NCI-H226 (cell line): ENCODE measurements at places on chromosomes 16 and 17.

GRCh38 chr17:39098588-39098987 is 52.8 kb downstream of the PLXDC1 start:
- DNase-seq, result no peak

DNA sequence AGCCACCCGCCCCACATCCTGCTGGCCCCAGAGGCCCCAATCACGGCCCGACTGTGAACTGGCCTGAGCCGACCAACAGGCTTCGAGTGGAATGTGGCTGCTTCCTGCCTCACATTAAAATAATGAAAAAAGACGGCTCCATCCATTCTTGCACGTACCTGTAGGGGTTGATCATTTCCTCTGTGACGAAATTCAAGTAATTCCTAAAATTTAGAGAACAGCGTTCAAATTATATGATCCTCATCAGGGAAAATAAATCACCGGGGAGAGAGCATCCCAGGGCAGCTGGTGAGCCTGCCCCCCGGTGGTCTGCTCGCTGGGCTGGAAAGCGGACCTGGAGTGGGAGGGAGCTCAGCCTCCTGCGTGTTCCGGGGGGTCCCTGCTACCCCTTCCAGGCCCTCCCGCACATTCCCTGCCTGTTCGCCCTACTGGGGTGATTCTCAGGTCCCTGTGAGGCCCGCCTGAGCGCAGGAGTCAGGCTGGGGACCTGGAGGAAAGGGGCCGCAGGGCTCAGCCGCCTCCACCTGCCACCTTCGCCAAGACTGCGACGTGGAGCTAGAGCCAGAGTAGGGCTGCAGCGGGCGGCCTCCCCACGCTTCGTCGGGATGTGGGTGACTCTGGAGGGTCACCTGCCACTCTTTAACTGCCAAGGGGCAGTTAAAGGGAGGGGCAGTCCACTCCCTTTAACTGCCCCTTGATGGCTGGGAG is 28.9 kb downstream of the SLC7A5 start:
- no peak for DNase-seq

GRCh38 chr17:65449495-65449894 is 112.0 kb downstream of the AXIN2 start:
- no peak for DNase-seq

DNA sequence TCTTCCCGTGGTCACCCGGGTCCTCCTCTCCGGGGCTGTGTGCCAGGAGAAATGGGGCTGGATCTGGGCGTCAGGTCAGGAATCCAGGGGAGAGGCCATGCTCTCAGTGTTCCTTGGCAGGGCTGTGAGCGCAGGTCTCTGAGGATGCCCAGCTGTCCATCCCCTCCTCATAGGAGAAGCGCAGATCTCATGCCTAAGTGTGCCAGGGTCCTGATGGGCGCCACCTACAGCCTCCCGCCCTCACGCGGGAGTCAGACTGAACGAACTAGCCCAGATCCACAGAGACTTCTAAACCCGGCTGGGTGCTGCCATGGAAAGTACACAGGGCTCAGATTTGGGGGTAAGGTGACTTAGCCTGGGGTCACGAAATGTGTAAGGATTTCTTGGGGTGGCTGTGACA is 24.3 kb downstream of the MGRN1 start:
- no peak for DNase-seq

- no peak for DNase-seq
Observed at GRCh38 chr17:45889579-45889978, 4.8 kb upstream of the MAPT start.

DNA sequence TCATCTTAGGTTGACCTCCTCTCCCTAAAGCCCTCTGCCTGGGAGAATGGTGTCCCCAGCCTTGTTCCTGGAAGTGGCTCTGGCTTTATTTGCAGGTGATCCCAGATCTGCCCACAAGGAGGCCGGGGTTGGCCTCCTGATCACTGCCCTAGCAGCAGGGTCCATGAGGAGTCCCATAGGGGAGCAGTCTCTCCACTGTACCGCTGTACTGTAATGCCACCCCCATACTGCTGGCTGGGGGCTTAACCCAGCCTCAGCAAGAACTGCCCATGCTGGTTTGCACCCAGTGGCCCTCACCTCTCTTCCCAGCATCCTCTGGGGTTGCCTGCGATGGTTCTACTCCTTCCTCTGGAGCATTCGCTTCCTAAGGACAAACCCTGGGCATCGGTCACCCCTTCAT is 39.1 kb downstream of the PSME3IP1 start:
- DNase-seq, result no peak
